M059J (cell line): ENCODE measurements at places on chromosomes 1 and 21. TPM values are rescaled to one million over a fixed set of nuclear protein-coding genes. Genes with fewer than 3 reads are reported as not detected.

- DNase-seq = no peak
These were observed 4.6 kb downstream of the SEC16B start for GRCh38 chr1:177965293-177965692.

GRCh38 chr1:55490547-55490946 is 275.4 kb upstream of the USP24 start:
- DNase-seq = peak; percentile 71

GRCh38 chr1:167229719-167230385 is 9.2 kb downstream of the POU2F1 start:
- DNase-seq = no peak

DNA sequence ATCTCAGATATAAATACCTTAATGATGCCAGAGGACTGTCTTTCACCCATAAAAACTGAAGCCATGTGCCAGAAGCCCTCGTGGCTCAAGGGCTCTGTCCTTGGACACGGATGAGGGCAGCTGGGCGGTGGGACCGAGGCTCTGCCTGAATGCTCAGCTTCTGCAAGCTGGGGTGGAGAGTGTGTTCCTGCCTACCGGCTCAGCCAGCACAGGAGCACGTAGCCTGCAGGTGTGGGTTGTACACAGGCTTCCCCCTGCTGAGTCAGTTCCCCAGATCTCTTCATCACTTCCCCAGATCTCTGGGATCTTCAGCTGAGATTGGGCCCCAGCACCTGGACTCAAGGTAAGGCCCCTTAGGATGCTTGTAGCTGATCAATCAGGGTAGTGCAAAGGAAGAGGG is 15.4 kb downstream of the KCNJ15 start:
- DNase-seq = no peak

- no peak for DNase-seq
These were observed 258.3 kb downstream of the MATN1 start for GRCh38 chr1:30465096-30465495.

Gene OR2L3
- total RNA-seq = not detected in 2 replicates

Gene BRDT
- not detected in 2 replicates for total RNA-seq

Gene AZIN2
- 0.20 and 2.8 TPM in 2 replicates for total RNA-seq

Gene KRTAP12-4
- not detected in 2 replicates for total RNA-seq
